Stimulated activated CD8-positive, alpha-beta memory T cell treated with anti-CD3 and anti-CD28 coated beads, Interleukin-15, amount 100 ng/mL, for 24 hours (primary cell): ENCODE measurements at places on chromosomes 4 and X.
A peak's percentile ranks its signal among the peaks of the same experiment; 100 is the strongest.

DNA sequence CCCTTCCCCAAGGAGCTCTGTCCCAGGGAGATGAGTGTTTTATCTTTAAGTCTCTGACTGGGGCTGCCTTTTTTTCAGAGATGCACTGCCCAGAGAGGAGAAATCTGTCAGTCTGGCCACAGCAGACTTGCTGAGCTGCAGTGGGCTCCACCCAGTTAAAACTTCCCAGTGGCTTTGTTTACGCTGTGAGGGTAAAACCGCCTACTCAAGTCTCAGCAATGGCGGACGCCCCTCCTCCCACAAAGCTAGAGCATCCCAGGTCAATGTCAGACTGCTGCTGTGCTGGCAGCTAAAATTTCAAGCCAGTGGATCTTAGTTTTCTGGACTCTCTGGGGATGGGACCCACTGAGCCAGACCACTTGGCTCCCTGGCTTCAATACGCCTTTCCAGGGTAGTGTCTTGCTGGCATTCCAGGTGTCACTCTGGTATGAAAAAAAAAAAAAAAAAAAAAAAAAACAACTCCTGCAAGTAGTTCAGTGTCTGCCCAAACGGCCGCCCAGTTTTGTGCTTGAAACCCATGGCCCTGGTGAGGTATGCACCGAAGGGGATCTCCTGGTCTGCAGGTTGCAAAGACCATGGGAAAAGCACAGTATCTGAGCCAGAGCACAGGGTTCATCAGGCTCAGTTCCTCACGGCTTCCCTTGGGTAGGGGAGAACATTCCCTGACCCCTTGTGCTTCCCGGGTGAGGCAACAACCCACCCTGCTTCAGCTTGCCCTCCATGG, 1616.1 kb upstream of the ADGRL3 start:
- DNase-seq, result no peak

- no peak for DNase-seq
These were observed 217.9 kb downstream of the HS6ST2 start for GRCh38 chrX:132740316-132741123.

GRCh38 chr4:76212851-76213414, 691 bp downstream of the SCARB2 start:
- no peak for DNase-seq

- no peak for DNase-seq
These were observed 333.3 kb downstream of the TRAM1L1 start for GRCh38 chr4:116752027-116752426.

DNA sequence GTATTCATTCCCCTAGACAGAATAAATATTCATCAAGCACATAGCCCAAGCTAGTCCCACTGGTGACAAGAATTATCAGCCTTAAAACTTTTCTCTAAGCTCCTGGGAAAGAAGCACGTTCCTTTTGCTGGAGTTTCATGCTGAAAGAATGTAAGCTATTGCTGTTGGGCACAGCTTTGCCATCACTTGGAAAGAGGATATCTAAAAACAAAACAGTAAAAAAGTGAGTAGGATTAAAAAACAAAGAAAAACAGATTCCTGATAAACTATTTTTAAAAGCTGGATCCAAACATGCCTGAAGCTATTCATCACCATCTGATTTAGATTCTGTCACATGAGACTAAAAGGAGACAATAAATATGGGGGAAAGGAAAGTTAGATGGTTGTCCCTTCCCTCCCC, 176.8 kb downstream of the SCFD2 start:
- no peak for DNase-seq

DNA sequence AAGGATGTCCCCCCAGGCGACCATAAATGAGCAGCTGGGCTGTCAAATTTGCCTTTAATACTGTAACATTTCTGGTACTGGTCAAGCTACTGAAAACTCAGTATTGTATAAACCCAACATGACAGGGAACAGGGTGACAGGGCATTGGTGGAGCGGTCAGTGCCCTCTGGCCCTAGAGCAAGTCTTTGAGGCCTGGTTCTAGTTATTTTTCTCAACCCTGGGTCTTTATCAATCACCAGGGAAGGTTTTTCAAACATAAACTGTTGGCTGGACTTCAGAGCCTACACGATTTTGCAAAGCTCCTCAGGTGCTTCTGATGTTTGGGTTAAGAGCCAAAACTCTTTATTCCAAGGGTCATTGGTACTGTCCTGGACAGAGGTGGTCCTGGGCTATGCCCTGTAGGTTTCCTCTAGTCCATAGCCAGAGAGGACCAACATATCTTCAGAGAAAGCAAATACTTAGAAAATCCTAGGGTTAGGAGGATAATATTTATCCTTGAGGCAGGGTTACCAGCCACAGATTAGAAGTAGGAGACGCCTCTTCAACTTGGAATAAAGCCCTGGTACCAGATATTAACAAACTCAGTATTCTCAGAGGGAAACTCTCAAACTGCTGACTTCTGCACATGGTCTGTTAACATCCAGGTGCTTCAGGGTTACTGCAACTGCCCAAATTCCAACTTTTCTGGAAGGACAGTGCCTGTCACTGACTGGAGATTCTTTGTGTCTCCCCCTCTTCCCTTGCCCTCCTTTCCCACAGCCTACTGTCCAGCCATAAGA, 26.7 kb upstream of the ADH7 start:
- no peak for DNase-seq

DNA sequence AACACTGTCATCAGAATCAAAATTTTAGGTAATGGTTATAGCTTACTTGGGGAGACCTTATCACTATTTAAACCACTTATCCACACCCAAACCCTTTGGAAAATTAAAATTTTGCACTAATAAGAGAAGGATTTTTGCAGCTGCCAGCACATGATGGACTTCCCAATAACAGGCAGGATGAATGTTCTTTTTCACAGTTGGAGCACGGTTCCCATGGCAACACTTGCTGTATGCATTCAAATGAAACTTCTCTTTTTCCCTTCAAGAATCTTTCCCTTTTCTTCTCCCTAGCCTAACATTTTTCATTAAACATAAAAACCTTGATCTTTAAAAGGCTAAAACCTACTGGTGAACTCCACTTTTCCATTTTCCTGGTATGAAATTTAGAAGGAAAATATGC, 768.2 kb downstream of the KCTD8 start:
- DNase-seq, result no peak

DNA sequence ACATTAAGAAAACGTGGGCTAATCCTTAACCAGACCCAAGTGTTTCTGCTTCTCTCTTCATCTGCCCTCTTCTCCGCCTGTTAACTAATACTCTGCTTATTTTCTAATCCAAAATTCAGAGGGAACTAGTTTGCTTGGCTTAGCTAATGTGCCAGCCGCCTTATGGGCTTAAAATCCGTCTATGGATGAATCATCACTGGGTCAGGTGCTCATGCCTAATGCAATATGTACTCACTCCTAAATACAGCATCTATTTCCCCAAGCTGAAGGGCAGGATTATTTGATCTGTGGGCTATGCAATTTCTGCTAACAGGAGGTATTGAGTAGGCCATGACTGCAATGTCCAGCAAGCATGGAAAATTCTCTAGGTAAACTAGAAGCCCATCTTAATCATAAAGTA, 12.4 kb downstream of the DYNLT3 start:
- DNase-seq, result no peak

- no peak for DNase-seq
These were observed 109.1 kb upstream of the TBL1X start for GRCh38 chrX:9355739-9356138.

DNA sequence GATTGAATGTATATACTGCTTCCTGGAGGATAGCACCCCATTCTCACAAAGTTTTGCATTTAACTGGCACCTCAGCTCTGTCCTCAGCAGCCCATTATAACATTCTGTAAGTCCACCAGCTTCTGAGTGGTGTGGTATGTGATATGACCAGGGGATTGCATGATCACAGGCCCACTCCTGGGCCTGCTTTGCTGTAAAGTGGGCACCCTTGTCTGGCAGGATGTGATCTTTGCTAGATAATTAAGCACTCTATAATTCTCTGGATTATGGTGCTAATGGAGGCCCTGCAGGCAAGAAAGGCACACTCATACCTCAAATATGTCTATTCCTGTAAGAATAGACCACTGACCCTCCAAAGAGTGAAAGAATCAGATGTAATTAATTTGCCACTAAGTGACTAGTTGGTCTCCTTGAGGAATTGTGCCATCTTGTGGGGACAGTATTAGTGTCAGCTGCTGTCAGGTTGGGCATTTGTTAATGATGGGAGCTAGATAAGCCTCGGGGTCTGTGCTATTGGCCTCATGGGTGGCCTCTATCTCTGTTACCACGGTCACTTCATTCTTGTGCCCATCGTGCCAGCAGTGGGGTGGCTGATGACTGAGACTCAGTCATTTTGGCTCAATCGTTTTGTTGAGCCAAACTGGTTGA, 2.2 kb upstream of the CFI start:
- no peak for DNase-seq

DNA sequence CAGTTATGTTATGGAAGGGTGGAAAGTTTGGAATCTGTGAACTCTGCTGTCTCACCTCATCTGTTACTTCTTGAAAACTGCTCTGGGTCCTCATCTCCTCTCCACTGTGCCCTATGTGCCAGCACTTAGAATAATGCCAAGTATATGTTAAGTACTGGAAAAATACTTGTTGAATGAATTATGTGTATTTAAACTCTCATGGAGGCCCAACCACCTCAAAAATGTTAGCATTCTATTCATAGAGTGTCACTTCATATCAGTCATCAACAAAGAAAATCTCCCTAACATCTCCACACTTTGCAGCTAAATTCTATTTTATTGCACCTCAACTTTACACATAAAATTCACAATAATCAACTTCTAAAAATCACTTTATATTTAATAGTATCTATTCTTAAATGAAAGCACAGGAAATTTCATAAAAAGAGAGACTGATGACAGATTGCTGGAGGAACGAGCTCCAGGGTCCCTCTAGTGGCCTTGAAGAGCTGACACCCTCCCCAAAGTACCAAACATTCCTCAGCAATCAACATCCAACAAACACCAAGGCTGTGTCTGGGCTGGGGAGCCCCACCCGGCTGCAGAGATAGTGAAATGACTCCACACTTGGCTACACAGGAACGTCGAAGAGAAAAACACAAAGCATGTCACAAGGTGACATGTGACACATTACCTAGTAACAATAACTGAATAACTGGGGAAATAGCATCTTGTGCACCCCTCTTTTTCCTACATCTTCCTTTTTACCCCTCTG, 45.8 kb downstream of the SLC39A8 start:
- DNase-seq, result no peak

- no peak for DNase-seq
These were observed 116.8 kb upstream of the SHISA3 start for GRCh38 chr4:42280327-42281095.

DNA sequence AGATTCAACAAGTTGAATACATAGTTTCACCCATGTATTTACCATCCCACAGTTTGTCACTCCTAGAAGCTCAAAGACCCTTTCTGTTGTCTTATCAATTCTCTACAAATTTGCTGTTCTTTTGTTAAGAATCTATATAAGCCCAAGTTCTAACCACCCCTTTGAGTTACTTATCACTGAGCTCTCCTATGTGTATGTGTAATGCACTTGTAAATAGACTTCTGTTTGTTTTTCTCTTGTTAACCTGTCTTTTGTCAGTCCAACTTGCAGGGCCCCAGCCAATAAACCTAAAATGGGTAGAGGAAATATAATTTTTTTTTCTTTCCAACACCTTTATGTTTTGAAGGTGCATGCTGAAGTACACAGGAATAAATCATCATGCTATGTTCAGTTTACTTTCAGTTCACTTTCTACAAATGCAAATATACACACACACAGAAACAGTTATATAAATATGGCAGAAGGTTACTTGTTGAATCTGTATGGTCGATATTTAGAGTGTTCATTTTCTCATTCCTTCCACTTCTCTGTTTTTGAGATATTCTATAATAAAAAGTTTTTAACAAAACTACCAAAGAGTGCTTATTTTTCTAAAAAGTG, 22.3 kb upstream of the CLOCK start:
- DNase-seq, result no peak

DNA sequence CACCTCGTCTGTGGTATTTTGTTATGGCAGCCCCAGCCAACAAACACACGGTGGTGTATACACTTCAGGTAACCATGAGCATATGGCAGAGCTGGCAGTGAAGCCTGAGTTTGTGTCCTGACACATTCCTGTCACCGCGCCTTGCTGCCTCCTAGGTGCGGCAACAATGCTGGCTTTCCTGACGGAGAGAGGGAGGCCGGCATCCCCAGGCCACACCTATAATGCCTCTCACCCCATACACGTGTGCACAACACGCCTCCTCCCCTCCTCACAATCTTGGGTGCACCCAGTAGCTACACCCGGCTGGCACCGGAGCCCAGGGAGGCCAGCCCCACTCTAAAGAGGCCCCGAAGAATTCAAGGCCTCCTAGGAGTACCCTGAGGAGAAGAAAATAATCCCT, 158.5 kb downstream of the NSUN7 start:
- no peak for DNase-seq

DNA sequence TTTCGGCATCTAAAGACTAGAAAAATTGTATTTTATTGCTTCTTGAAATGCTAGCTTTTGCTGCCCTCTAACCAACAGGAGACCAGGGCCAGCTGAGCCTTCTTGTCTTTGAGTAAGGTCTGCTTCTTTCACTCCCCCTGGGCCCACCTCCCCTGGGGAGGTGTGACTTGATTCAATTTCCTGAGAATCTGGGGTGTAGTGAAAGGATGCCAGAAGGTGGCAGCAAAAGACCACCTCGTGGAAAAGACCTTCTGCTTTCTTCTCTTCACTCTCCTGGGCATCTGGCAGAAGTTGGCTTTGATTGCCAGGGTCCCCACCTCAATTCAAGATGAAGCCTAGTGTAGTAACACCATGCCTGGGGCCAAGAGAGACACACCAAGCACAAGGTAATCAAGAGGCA, 96.5 kb upstream of the MAOA start:
- DNase-seq, result no peak

- no peak for DNase-seq
These were observed 1.4 kb downstream of the KLHL34 start for GRCh38 chrX:21656587-21657317.

DNA sequence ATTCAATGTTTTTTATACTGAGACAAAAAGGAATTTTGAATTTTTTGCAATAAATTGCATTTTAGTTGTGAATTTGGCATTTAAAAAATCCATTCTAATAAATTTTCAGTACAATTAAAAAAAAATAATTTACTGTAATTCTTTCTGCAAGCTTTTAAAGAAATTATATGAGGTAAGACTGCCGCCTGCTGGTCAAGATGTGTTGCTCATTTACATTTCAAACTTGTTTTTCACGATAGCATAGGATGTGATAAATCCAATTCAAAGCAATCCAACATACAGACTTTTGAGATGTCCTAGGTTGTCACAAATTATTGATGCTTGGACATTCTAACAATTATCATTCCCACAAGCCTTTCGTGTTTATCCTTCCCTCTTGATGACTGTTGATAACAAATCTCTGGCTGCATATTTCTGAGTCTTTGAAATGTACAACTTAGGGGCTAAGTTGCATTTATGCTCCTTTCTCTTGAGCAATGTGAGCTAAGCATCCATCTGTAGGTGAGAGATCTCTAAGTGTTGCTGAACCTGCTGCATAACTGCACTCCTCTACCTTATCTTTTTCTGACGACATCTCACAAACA, 21.7 kb upstream of the MFAP3L start:
- DNase-seq, result peak; percentile 23
